Activated T-helper 2 cell treated with anti-CD3 and anti-CD28 coated beads, Interferon-gamma antibody, Interleukin-2, Interleukin-4, amounts not matched to agents 10 μg/mL and 5 μg/mL and 100 μg/mL, durations not matched to agents 14 hours and 24 hours and 36 hours (primary cell): ENCODE measurements at places on chromosomes 6 and 20. TPM values are rescaled to one million over a fixed set of nuclear protein-coding genes. Genes with fewer than 3 reads are reported as not detected.

The WFDC12 gene
- total RNA-seq = not detected in 2 replicates

The TXLNB gene
- total RNA-seq = 0.05 TPM in 1 of 2 replicates, not detected in the other

The GSTA2 gene
- total RNA-seq = not detected in 2 replicates

The PLCB1 gene
- 2.6 TPM in 2 replicates for total RNA-seq

The AURKA gene
- total RNA-seq = 64.8 and 71.1 TPM in 2 replicates

The GHRH gene
- total RNA-seq = not detected in 2 replicates

The ADTRP gene
- total RNA-seq = 0.67 and 1.6 TPM in 2 replicates

The PGC gene
- total RNA-seq = not detected in 2 replicates

The SOX4 gene
- 20.3 and 20.8 TPM in 2 replicates for total RNA-seq

The PCSK2 gene
- not detected in 2 replicates for total RNA-seq

The PHACTR3 gene
- total RNA-seq = not detected in 2 replicates

The PTCRA gene
- total RNA-seq = not detected in 2 replicates

The CGA gene
- 0.44 and 0.59 TPM in 2 replicates for total RNA-seq

The LY6G6D gene
- not detected in 2 replicates for total RNA-seq

The C20orf202 gene
- not detected in 2 replicates for total RNA-seq

The NFS1 gene
- total RNA-seq = 39.1 and 39.8 TPM in 2 replicates

The FOXQ1 gene
- total RNA-seq = not detected in 2 replicates

The DLK2 gene
- total RNA-seq = 2.1 and 2.5 TPM in 2 replicates

The C4B gene
- total RNA-seq = 2.9 and 4.2 TPM in 2 replicates
